Smooth muscle cell of the umbilical artery (primary cell): ENCODE measurements at places on chromosomes 3 and 15. TPM values are rescaled to one million over a fixed set of nuclear protein-coding genes. Genes with fewer than 3 reads are reported as not detected.

Gene PDZRN3
- total RNA-seq: 12.3 and 114 TPM in 2 replicates

Gene PTX3
- total RNA-seq: 287 and 687 TPM in 2 replicates

Gene IL5RA
- total RNA-seq: not detected in 2 replicates

Gene CCDC54
- total RNA-seq: not detected in 2 replicates

Gene ZDHHC23
- total RNA-seq: 0.89 and 1.0 TPM in 2 replicates

Gene NR1I2
- total RNA-seq: 0.14 TPM in 1 of 2 replicates, not detected in the other

Gene TSEN2
- 9.8 and 16.4 TPM in 2 replicates for total RNA-seq

Gene TMEM266
- total RNA-seq: not detected in 2 replicates

Gene FBXL22
- total RNA-seq: 0.59 and 0.69 TPM in 2 replicates

Gene FOXB1
- not detected in 2 replicates for total RNA-seq

Gene PLA2G4D
- not detected in 2 replicates for total RNA-seq
